ENCODE measurements at places on chromosomes 3 and 15.

GRCh38 chr15:72176159-72176558, 21.4 kb downstream of the GRAMD2A start:
- no peak for DNase-seq

- DNase-seq = no peak
These were observed 151.9 kb downstream of the CADPS start for GRCh38 chr3:62723166-62723913.

DNA sequence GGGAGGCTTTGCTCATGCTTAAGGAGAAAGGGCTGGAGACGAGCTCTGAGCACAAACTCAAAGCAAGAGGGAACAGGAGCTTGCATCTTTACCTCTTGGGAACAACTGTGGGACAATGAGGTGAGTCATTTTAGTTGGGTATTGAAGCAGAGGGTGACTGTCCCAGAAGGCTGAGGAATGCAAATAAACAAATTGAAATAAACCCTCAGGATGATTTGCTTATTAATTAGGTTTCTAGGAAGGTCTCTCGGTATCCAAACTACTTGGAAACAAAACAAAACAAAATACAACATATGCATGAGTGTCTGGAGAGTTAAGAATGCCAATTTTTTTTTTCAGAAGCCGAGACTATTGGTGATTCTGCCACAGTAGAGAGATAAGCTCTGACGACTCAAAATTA, 38.4 kb upstream of the CACNA2D3 start:
- no peak for DNase-seq

DNA sequence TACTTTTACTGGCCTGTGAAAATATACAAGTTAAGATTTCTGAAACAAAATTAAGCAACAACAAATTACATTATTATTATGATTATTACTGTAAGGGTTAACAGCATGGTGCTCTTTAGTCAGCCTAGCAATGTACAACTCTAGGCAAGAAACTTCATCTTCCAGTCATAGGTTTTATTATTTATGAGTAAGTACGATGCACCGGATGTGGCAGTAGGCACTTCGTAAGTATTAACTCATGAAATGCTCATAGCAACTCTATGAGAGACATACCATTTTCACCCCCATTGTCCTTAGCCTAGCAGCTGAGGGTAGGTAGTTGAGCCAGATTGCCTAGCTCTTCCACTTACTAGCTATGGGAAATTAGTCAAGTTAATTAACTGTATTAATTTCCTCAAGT, 68.0 kb upstream of the PTPRG start:
- DNase-seq = no peak

- no peak for DNase-seq
These were observed 111.6 kb downstream of the AQP9 start for GRCh38 chr15:58249646-58250312.

DNA sequence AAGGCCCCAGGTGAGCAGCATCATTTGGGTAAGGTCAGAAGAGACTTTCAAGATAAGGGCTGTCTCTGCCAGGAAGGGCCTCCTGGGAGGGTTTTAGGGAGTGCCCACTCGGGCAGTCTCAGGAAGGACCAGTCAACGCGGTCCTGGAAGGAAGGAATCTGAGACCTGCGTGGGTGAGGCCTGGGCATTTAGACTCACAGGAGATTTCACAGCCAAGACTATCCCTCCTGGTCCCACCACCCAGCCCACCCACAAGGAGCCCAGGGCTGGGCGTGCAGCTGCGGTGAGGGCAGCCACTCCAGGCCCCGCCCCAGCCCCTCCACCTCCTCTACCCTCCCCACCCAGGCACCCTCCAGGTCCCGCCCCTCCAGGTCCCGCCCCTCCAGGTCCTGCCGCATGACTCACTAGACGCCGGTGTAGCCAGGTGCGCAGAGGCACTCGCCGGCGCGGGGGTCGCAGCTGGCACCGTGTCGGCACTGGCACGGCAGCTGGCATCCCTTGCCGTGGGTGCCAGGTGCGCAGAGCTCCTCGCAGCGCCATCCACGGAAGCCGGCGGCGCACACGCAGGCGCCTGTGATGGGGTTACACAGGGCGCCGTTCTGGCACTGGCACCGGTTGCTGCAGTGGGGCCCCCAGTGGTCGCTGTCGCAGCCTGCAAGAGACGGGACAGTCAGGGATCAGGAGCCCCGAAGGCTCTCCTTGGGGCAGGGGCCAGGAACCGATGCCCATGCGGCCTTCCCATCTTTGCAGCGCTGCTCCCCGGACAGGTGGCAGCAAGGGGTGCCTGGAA, 112.7 kb downstream of the RAB11A start:
- DNase-seq = no peak

DNA sequence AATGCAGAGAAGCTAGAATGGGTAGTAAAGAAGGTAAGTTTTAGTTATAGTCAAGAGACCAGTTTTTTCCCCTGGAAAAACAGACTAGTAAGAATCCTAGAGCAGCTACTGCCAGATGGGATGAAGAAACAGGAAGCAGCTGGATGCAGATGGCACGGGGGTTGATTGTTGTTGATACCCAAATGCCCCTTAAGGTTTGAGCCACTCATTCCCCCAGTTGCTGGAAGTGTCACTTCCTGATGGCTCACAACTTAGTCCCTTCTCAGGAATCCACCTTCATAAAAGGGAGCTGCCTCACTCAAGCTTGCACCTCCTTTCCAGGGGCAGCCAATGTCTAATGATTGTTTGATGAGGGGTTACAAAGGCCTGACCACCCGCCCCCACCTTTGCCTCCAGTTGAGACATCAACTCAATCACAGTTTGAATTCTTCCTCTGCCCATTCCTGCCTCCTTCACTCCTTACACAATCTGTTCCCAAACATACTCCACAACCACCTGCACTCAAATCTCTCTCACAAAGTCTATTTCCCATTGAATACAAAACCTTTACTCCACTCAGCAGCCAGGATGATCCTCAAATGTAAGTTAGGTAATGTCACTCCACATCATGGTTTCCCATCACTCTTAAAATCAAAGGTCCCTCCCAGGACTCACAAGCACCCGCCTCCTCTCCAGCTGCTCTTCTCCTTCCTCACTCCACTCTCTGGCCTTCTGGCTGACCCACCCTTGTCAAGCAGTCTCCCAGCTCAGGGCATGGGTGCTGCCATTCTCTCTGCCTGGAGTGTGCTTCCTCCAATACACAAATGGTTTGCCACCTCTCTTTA, 450.1 kb upstream of the THBS1 start:
- no peak for DNase-seq

DNA sequence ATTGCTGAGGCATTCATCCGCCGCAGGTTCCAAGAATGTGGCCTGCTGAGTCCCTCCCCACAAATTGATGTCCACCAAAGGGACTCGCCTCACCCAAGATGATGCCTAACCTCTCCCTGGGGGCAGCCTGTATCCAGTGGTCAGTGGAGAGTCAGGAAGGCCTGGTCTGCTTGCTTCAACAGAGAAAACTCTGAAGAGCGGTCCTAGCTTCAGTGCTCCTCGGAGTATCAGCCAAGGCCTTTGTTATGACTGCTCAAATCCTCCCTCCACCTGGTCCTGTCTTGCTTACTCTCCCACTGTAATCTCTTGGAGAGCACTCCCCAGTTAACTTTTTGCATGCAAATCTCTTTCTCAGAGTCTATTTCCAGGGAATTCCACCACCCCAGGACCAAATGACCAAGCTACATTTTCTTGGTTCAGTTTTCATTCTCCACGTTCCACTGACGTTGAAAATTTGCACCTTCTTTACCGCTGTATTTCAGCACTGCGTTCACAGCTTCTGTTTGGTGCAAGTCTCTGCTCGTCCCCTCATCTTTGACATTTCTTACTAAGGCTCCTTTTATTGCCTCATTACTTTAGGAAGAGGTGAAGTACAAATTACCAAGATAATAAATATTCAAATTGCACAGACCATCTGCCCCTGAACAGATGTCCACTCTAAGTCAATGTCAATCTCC, 22.3 kb downstream of the CMTM7 start:
- DNase-seq = no peak

- DNase-seq = no peak
These were observed 7.8 kb upstream of the RAD18 start for GRCh38 chr3:8970971-8971589.

GRCh38 chr3:186237915-186238314, 124.1 kb downstream of the DGKG start:
- DNase-seq = no peak

DNA sequence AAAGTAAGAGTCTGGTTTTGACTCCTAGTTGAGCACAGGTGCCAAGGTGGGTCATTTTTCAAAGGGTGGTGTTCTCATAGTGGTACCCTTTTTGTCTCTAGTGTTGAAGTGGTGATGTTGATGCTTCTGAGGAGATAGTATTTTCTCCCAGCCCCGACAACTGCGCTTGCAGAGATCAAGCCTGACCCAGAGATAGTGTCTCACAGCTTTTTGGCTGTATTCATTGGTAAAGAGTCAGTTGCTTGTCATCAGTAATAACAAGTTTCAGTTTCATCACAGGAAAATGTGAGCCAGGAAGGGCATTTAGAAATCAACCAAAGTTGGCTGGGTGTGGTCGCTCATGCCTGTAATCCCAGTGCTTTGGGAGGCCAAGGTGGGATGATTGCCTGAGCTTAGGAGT, 139.3 kb downstream of the NFKBIZ start:
- DNase-seq = no peak

- DNase-seq = no peak
These were observed 71.3 kb downstream of the WHAMM start for GRCh38 chr15:82880704-82881103.

DNA sequence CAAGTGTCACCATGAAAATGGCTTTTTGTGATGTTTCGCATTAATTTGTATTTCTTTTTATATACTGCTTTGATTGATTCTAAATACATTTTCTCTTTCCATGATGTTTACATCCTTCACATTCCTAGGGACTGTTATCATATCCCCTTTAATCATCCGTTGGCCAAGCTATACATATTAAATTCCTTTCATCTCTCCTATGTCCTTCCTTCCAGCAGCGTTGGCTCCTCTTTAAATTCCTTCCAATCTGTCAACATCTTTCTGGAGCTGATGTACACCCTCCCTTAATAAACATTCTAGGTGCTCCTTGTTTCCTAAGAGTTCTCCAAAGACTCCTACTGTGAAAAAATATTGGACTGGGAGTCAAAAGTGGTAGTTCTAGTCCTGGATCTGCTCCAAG, 87.8 kb downstream of the IGF2BP2 start:
- DNase-seq = no peak

GRCh38 chr3:113005611-113006010, 14.8 kb downstream of the GTPBP8 start:
- no peak for DNase-seq

DNA sequence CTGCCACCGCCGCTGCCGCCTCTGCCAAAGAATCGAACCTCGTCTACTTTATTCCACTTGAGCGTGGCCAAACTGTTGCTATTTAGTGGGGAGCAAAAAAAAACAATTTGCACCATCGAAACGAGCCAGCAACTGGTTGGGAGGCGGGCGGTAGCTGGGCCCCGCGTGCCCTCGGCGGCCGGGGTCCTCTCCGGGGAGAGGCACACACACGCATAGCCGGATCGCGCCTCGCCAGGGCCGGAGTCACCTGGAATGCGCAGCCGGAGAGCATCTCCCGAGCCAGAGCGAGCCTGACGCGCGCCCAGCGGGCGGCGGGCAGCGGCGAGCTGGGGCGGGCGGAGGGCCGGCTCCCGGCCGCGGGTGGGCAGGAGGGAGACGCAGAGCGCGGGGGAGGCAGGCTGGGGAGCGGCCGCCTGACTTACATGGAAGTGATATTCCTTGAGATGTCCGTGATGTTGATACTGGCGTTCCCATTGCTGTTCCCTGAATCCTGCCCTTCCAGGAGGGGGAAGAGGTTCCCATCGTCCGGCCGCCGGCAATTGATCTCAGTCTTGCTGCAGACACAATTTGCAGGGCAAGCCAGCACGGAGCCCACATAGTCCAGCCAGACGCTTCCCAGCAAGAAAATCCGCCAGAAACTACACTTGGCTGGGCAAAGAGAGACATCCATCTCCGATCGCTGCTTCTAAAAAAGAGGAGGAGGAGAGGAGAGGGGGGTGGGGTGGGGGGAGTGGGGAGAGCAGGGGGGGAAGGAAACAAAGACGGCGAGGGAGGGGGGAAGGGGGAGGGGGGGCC, 858 bp downstream of the NTRK3 start:
- DNase-seq = no peak

DNA sequence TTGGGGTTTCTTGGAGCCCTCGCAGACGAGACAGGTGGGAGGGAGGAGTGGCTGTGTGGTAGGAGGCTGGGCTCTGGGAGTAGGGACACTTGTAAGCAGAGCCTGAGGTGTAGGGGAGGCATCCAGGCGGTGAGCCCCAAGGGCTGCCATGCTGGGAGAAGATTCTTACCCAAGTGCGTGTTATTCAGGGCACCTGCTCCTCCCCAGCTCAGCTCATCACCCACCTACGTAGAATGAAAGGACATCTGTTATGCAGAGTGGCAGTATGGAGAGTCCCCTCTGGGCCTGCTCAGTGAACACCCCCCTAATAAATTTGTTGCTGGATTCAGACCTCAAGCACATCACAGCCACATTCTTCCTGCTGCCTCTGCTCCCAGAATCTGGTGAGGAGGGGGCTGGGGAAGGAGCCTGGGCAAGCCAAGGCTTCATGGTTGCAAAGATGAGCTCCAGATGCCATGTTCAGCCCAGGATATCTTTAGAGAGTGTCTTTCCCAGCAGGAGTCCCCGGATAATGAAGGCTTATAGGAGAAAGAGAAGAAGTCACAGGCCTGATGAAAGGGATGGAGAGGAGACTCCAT, 261.8 kb downstream of the EPHB1 start:
- no peak for DNase-seq

DNA sequence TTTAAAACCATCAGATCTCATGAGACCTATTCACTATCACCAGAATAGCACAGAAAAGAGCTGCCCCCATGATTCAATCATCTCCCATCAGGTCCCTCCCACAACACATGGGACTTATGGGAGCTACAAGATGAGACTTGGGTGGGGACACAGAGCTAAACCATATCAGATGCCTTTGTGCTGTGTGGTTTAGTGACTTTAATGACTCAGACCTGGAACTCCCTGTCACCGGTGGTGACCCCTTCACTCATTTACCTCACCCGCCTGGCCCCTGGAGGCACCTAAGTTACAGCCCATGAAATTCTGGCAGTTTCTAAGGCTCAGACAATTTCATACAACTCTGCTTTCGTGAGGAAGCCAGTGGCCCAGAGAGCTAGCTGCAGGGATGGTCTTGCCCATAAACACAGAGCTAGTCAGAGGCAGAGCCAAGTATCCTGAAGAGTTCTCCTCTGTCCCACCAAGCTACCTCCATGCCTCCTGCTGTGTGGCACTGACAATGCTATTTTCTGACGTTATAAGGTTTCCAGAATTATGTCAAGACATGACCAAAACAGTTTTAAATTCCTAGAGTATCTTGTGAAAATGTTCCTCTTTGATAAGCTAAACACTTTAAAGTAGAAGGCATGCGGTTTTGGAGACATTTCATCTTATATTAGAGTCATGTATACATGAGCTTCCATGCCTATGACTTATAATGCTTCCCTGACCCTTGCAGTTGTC, 231.1 kb upstream of the IL12A start:
- no peak for DNase-seq

GRCh38 chr3:185070491-185071286, 82.2 kb downstream of the C3orf70 start:
- no peak for DNase-seq
